Dermis microvascular lymphatic vessel endothelial cell (primary cell): ENCODE measurements at places on chromosomes 4 and X. TPM values are rescaled to one million over a fixed set of nuclear protein-coding genes. Genes with fewer than 3 reads are reported as not detected.

DNA sequence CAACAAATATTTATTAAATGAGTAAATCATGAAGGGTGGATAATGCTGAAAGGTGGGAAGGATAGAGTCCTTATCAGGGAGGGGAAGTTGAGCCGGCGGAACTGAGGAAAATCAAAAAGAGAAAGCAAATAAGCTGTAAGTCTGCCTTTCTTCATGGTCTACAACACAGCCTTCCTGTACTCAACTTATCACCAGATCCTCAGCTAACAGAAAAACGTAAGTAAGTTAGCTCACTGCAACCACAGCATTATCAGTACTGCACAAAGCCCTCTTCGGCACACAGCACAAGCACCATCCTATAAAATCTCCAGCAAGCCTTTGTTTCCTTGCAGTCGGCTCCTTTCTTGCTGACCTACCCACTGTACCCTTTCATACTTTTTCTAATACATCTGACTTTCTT lies 70.3 kb downstream of the CRMP1 start:
- no peak for DNase-seq

- no peak for DNase-seq
These were observed 243.3 kb downstream of the SLC7A11 start for GRCh38 chr4:137998666-137999429.

DNA sequence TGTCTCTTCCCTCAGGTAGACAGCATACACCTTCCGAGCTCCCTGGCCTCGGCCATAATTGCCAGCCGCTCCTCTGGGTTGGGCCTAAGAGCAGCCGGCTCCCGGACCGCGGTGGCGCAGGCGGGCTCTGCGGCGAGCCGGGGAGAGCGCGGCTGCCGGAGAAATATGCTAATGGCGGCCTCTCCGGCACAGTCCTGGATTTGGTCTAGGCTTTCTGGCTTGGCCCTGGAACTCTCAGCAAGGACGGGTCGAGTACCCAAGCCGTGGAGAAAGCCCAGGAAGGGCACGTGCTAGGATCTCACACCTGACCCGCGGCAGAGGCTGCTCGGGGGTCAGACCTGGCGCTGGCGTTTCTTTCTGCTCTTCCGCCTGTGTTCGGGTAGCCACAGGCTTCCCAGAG lies 18.6 kb upstream of the ZIC3 start:
- DNase-seq, result no peak

DNA sequence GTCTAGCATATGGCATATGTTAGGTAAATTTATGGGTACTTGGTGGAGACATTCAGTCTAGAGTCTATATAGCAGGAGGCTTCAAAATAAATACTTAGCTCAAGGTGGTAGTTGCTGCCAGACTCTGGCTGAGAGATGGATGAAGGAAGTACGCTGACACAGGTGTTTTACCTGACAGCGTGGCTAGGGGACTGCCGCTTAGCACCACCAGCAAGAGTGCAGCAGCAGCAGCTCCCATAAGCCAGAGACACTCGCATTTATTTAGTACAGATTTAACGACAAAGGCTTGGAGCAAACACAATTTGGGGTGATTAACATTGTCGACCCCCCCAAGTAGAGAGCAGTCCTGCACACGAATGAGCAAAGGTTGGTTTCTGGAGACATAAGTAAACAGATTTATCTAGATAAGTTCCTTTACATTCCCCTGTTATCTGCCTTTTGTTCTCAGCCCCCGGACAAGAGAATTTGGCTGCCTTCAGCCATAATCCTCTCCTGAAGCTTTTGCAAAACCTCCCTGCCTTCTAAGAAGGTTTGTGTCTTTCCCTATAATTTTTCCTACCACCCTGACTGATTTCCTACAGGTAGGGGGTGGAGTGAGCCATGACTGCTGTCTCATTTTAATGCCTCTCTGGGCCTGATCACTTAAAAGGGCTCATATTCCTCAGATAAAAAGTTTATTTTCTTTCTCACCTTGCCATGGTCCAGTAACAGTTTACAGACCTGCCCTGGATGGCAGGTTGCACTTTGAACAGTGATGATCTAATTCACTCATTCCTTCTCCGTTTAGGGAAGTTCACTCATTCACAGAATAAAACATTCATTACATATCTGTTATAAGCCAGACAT lies 64.6 kb downstream of the RHOH start:
- DNase-seq, result no peak

GRCh38 chr4:147769386-147769785 lies 37.5 kb downstream of the ARHGAP10 start:
- no peak for DNase-seq

- DNase-seq, result no peak
These were observed 6.6 kb downstream of the CLRN2 start for GRCh38 chr4:17521595-17521994.

The NR0B1 gene
- not detected in 2 replicates for total RNA-seq

GRCh38 chr4:94588896-94589693 lies 137.4 kb downstream of the PDLIM5 start:
- DNase-seq, result no peak

- no peak for DNase-seq
These were observed 13.7 kb upstream of the TMSB4X start for GRCh38 chrX:12961196-12961718.
